ENCODE measurements at places on chromosomes 7 and 10. TPM values are rescaled to one million over a fixed set of nuclear protein-coding genes. Genes with fewer than 3 reads are reported as not detected.

The TUBAL3 gene
- total RNA-seq: not detected

The PRF1 gene
- total RNA-seq: not detected

The MMP21 gene
- total RNA-seq: not detected

DNA sequence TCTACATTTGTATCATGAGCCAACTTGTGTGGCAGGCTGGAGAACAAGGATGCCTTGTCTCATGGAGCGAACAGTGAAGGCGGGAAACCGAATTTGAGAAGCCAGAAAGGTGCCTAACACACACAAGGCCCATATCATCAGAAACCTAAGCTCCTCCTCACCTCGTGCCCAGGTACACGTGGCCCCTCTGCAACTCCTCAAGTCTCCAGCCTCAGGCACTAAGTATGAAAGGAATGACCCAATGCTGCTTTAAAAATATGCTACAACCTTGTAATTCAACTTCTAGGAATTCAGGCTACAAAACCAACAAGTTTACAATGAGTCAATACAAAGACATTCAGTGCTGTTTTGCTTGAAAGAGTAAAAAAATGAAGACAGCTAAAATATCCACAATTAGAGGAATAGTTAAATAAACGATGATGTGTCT is 95.7 kb downstream of the CDK6 start:
- peak; percentile 33 for DNase-seq

DNA sequence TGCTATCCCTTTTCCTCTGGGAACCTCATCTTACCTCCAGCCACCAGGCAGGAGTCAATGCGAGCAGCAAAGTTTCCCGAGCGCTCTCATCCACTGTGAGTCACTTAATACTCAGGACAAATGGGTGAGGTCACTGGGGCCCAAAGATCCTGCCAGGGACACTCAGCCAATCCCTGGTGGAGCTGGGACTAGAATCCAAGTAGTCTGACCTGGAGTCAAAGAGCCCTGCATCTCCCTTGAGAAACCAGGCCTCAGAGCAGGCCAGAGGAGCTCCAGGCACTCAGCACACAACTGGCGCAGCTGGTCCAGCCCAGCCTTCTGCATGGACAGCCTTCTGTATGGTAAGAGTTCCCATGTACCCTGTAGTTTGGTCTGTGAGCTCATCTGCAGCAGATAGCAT is 142.3 kb downstream of the MAPK8 start:
- peak; percentile 73 for DNase-seq

GRCh38 chr7:2760098-2760889 is 72.3 kb downstream of the AMZ1 start:
- peak; percentile 28 for DNase-seq

GRCh38 chr10:78762086-78762630 is 306.6 kb upstream of the ZMIZ1 start:
- no peak for DNase-seq

GRCh38 chr7:133529861-133530260 is 277.0 kb downstream of the EXOC4 start:
- DNase-seq: no peak

GRCh38 chr7:96823274-96823673 is 113.6 kb upstream of the SEM1 start:
- DNase-seq: no peak

DNA sequence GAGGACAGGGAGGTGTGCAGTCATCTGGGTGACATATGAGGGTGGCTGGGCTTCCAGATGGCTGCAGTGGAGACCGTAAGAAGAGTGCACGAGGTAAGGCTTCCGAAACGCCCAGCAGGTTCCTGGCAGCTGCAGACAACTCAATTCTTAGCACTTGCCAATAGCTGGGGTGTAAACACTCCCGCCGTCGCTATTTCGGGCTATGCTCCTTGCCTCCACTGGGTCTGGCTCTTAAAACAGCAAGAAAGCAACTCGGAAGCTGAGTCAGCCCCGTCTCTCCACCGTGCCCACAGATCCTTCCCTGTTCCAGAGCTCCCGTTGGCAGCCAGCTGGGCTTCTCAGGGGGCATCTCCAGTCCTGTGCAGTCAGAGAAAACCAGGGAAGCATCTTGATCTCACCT is 6.1 kb upstream of the PDGFA start:
- peak; percentile 66 for DNase-seq

Measured in MG63 (cell line).